ENCODE measurements at places on chromosomes 12 and 14.

DNA sequence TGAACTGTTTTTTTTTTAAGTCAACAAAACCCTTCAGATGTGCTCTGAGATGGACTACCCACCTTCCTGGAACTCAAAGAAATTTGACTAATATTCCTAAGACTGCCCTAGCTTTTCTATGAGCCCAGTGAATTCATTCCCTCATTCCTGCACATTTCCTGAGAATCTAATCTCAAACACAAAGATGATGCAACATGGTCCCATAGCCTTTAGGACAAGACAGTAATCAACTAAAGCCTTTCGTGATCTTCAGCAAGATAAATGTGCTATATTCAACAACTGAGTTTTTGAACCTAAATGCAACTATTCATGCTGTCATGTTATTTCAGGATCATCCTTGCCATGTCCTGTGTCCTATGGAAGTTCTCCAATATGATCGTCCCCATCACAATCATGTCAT, 5.0 kb downstream of the SETD3 start:
- DNase-seq: no peak

DNA sequence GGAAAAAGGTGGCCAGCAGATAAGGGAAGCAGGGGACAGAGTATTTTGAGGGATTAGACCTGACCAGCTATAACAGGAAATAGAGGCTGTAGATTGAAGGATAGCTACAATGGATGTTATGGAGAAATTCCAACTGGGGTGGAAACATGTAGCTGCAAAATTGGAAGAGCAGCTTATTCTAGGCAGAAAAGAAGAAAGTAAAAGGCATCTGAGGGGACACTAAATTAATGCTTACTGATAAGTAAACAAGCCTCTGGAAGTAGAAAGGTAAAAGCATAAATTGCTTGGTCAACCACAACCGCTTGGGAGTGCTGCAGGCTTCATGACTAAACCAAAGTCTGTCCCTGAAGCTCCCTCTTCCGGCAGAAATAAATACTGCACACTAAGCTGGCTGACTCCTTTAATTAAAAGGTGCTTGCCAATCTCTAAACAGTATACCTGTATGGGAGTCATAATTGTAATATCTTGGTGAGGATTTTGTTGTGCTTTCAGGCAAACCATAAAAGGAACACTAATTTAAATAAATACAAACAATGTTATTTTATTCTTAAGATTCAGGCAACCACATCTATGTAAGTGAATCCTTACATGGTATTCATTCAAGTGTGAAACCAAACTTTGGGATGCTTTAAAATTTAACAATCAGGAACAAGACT, 7.7 kb downstream of the UBC start:
- DNase-seq: no peak

DNA sequence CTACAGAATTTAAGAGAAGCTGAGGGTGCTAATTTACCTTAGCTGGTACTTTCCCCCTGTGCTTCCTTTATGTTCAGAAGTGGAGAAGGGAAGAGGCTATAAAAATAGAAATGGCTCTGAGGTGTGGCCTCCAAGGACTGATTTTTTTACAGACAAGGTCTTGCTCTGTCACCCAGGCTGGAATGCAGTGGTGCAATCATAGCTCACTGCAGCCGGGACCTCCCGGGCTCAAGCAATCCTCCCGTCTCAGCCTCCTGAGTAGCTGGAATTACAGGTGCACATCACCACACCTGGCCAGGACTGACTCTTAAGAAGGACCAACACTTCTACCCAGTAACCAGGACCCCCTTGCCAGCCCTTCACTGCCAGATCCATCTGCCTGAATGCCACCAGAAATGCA, 23.9 kb upstream of the NAP1L1 start:
- no peak for DNase-seq

DNA sequence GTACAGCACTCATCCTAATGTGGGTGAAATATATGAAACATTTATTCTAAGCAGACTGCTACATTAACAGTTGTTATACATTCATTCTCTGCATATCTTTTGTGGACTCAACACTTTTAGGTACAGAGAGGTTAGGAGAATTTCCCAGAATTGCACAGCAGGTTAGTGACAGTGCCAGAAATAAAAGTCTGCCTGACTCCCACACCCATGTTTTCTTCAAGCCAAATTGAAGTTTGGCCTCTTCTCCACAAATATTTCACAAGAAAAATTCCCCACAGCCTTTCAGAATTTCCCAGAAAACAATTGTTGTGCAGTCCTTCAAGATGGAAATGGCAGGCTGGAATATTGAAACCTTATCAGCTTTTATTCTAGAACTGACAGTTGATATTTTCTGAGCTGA, 464.8 kb downstream of the RAD51B start:
- DNase-seq: no peak

DNA sequence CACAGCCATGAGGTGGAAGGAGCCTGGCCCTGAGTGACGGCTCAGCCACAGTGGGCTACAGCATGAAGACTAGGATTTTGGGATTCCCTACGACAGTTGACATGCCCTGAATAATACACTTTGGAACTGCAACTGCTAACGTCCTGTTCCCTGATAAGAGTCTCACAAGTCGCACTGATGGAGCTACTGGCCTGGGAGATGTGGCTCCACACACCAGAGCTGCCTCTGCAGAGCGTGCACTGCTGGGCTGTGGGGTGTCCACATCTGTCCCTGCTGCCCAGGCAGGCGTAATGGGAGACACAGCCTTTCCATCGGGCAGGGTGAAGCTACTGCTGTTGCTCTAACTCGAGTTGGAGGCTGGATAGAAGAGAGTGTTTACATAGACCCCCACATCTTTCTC, 42.7 kb upstream of the RASSF3 start:
- no peak for DNase-seq

DNA sequence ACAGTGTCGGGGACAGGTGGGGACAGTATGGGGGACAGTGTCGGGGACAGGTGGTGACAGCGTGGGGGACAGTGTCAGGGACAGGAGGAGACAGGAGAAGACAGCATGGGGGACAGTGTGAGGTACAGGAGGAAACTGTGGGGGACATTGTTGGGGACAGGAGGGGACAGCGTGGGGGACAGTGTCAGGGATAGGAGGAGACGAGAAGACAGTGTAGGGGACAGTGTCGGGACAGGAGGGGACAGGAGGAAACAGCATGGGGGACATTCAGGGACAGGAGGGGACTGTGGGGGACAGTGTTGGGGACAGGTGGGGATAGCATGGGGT, 139.5 kb downstream of the TMEM121 start:
- no peak for DNase-seq

DNA sequence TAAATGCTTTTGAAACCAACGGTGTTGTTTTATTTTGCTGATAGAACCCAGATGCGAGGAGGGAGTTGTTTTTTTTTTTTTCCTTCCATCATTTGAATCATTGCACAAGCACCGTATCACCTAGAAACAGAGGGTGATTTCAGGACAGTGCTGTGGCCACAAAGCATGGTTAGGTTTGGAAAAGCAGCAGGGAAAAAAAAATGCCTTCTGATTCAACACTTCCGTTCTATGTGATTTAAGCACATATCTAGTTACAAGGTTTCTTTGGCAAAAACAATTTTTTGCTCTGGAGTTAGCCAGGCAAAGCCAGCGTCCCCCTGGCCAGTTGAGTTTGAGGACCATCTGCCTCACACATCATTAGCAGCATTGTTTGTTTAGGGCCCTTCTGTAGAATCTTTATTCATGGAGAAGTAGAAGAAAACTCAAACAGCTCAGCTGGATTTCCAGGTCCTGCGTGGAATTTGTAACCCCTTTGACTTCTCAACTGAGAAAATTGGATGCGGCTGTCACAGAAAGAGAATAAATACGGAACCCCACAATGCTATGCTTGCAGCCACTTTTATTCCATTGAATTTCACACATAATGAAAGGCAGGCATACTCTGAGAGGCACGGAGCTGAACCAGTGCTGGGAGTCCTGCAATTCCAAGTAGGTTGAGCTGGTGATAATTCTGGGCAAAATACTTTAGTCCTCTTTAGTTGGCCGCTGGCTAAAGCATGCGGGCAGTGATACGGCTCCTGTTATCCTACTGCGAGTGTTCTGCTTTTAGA, 17.0 kb upstream of the WNT5B start:
- DNase-seq: no peak

DNA sequence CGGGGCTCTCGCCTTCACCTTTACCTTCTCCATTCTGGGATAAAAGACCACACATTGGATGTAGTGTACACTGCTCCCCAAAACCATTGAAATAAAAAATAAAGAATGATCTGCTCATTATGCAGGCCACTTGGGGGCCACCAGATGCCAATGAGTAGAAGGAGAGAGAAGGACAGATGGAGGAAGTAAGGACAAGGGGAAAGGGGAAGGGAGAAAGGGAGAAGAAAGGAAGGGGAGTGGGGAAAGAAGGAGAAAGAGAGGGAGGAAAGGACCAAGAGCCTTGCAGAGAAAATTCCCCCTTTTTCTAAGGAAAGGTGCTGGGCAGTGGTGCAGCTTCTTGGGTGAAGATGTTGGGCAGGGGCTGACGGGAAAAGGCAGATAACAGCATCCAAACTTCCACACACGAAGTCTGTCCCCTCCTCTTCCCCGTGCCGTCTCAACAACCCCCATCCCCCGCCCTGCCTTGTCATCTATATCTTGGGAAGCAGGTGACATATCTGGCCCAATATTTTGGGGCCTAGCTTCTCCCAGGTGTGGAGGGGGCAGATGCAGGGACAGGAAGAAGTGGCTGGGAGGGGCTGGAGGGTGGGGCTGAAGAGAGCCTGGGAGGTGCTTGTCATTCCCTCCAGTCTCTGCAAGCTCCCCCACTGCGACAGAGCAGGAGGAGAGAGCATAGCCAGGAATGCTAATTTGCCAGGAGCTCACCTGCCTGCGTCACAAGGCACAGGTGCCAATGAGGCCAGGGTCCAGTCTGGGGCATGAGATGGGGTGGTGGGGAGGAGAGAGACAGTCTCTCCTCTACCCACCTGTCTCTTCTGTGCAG, 107.5 kb downstream of the SINHCAF start:
- no peak for DNase-seq

DNA sequence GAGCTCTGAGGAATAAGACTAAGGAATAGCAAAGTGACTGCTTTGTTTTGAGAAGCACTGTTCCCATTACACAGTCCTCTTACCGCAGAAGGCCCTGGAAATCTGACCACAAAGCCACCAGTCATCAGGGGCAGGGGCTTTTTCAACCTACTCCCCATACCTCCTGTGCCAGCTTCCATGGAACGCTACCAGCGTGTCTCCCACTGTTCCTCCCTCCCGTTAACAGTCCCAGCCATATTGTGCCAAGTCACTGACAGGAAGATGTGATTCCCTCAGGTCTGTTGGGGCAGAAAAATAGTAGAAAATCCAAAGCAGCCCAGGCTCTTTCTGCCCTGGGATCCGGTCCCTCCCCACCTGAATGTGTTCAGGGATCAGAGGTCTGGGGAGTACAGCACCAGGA, 46.6 kb upstream of the VPS33A start:
- no peak for DNase-seq

- DNase-seq: no peak
Observed at GRCh38 chr14:104140213-104140462, 1.8 kb downstream of the KIF26A start.

- DNase-seq: no peak
Observed at GRCh38 chr12:109656743-109657142, 56.9 kb upstream of the FAM222A start.

- DNase-seq: no peak
Observed at GRCh38 chr12:3293446-3294161, 197.4 kb upstream of the PRMT8 start.

- no peak for DNase-seq
Observed at GRCh38 chr12:56877195-56878009, 56.8 kb downstream of the SDR9C7 start.

DNA sequence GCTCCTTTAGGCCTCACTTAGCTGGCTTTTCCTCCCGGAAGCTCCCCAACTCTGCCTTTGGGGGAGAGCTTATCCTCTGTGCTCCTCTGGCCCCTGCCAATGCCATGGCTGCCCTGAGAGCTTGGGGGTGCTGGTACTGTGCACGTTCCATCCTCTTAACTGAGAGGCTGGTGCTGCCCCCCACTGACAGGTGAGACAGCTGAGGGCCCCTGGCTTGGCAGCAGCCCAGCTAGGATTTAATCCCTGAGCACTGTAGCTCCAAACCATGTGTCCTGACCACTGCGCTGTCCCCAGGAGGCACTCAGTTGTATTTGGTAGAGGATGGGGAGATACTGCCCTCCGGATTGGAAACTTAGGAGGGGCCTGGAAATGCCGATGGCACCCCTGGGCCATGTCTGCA, 46.1 kb downstream of the UBE3B start:
- no peak for DNase-seq

- no peak for DNase-seq
Observed at GRCh38 chr14:31963587-31963986, 113.5 kb upstream of the ARHGAP5 start.

DNA sequence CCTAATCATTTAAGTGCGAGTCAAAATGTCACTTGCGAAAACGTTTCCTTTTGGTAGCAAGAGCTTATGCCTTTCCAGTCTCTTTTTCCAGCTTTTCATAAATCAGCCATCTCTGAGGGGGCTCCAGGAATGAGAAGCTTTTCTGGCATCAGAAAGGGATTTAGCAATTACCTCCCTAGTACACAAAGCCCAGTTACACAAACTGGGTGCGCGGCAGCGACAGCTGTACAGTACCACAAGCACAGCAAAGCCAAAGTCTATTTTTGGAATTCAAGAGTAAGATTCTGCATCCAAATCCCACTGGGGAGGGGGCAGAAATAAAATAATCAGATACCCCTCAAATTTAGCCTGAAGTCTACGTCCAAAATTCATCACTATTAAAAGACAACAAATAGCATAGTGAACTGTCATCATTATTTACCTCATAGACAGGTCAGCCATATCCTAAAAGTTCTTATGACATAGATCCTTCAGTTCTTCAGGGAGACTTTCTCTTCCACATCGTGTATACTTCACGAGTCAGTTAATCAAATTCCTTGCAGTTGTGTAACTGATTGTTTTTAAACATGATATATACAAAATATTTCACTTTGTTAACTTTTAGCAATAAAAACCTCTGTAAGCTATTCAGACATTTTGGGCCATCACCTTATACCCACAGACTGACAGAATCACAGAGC, 150.8 kb downstream of the TTC7B start:
- DNase-seq: no peak

DNA sequence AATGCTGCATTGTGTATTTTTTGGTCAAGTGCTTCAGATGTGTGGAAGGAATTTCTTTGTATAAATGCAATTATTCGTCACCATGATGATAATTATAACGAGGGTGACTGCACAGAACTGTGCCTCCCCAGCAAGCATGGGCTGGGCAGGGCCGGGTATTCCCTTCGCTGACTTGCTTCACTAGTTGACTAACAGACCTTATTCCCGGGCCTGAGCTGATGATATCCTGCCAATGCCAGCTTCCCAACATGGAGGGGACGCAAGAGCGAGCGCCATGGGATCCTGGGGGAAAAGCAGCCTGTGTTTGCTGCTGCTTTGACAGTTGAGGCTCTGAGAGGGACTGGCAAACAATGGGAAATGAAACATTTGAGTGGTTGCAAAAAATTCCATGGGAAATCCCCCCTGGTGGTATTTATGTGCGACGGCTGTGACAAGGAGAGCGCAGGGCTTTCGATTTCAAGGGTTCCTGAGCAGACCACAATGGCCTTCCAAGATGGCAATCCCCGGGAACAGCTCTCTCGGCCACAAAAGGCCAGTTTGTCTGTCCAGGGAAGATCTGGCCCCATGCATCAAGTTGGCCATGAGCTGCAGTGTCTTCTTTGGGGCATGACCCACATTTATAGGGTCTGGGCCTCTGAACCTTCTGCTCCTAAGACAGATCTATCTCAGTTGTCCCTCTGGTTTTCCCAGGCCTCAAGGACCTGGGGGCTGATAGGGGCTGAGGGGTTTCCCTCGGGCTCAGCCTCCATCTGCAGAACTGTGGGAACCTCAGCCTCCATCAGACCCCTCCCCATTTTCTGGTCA, 21.9 kb upstream of the MAP1LC3B2 start:
- no peak for DNase-seq

- DNase-seq: no peak
Observed at GRCh38 chr14:31051511-31051910, 25.3 kb upstream of the STRN3 start.

- no peak for DNase-seq
Observed at GRCh38 chr12:65754744-65755595, 69.3 kb upstream of the HMGA2 start.
